HT-29 (cell line): ENCODE measurements at places on chromosomes 11 and 22.
A peak's percentile ranks its signal among the peaks of the same experiment; 100 is the strongest.

- DNase-seq: no peak
Measured at GRCh38 chr22:22810018-22810427, 77.6 kb upstream of the IGLL5 start.

- DNase-seq: no peak
Measured at GRCh38 chr22:25281675-25282345, 62.4 kb downstream of the CRYBB2 start.

DNA sequence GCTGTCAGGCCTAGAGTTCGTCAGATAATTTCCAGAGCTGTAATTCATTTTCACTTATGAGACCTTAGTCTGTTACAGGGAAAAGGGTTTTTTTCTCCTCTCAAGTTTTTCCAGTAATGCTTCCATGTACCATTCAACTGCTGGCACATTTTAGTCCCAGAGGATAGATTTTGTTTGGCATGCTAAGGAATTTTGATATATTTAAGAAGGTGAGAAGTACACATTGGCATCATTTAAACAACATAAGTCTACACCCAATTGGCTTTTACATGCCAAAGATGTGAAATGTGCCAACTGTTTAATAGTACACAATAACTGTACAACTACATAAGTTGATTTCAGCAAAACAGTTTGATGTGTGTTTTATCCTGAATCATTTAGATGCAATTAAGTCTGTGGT is 71.0 kb downstream of the PAX6 start:
- no peak for DNase-seq

GRCh38 chr11:129967996-129968395 is 34.6 kb downstream of the PRDM10 start:
- DNase-seq: no peak

GRCh38 chr22:19819911-19820879 is 34.5 kb downstream of the GNB1L start:
- no peak for DNase-seq

- DNase-seq: no peak
Measured at GRCh38 chr11:128453444-128454336, 133.7 kb downstream of the ETS1 start.

- no peak for DNase-seq
Measured at GRCh38 chr22:28381429-28382167, 298.0 kb downstream of the TTC28 start.

GRCh38 chr11:128891913-128892398 is 800 bp downstream of the KCNJ5 start:
- DNase-seq: no peak

DNA sequence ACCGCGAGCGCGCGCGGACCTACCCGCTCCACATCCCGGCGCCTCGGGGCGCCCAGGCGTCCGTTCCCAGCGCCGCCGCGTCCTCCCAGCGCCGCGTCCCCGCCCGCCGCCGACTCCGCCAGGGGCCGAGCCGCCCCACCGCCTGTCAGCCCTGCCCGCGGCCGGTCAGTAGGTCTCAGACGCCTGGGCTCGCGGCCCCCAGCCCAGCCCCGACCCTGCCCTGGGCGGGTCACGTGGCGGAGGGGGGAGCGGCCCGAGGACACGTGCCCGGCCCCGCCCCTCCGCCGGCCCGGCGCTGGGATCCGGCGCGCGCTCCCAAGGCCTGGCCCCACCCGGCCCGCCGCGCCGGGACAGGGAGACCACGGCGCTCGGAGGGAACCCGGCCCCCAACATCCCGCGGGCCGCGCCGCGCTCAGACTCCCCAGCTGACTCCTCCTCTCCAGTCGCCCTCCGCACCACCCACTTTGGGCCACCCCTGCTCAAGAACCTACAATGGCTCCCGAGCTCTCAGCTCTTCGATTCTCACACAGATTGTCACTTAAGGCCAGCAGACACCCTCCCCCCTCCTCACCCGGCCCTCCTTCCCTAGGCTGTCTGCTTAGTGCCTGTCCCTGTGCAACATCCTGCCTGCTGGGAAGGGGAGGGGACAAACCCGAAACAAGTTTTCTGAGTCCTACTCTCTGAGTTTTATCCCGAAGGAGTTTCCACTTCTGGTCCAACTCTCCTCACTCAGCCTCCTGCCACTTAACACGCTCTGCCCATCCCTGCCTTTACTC is at the start of gene RAB3IL1:
Gene RAB3IL1 (minus strand): TSS at position 233 of the 776 bp plus-strand sequence. CDS start 199 bp downstream, at position 34.
- DNase-seq: no peak

- peak; percentile 87 for DNase-seq
Measured at GRCh38 chr11:75142714-75143419, 8.0 kb upstream of the SLCO2B1 start.

DNA sequence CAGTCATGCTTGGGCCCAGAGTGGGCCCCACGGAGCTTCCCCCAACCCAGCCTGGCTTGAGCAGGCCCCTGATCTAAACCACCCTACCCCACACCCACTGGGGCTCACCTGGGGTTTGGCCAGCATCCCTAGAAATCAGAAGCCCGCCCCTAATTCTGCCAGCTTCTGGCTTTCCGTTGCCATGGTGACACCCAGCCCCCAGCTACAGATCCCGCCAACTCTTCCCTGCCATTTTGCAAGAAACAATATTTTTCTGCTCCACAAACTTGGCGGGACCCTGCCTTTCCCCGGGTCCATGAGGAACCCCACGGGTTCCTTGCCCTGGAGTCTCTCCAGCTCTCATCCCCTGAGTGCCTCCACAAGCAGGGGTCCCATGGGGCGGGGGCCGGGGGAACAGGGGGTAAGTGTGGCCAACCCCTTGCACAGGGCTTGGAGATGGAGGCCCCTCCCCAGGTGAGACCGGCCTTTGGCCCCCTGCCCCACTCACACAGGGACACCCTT is 90.0 kb downstream of the CDKN1C start:
- DNase-seq: no peak

DNA sequence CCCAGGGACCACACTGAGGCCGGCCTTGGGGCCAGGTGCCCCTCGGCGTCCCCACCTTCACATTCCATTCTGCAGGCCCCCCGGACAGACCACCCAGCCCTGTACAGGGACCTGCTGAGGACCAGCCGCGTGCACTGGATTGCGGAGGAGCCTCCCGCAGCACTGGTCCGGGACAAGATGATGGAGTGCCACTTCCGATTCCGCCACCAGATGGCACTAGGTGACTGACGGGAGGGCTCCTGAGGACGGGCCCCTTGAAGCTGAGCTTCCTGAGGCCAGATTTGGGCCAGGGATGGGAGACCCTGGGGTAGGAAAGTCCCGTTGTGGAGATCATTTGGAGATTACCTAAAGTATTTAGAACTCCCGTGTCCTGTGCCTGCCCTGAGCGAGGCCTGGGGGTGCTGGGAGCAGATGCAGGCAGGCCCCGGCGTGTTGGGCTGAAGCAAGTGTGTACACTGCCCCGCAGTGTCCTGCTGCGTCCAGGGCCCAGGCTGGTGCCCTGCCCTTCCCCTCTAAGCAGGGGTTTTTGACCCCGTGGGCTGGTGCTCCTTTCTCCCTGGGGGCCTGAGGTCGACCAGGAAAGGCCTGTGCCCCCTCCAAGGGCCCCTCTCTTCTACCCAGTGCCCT is 20.0 kb downstream of the TRMU start:
- peak; percentile 70 for DNase-seq

- DNase-seq: peak; percentile 88
Measured at GRCh38 chr22:45577746-45578523, 75.3 kb downstream of the FBLN1 start.

DNA sequence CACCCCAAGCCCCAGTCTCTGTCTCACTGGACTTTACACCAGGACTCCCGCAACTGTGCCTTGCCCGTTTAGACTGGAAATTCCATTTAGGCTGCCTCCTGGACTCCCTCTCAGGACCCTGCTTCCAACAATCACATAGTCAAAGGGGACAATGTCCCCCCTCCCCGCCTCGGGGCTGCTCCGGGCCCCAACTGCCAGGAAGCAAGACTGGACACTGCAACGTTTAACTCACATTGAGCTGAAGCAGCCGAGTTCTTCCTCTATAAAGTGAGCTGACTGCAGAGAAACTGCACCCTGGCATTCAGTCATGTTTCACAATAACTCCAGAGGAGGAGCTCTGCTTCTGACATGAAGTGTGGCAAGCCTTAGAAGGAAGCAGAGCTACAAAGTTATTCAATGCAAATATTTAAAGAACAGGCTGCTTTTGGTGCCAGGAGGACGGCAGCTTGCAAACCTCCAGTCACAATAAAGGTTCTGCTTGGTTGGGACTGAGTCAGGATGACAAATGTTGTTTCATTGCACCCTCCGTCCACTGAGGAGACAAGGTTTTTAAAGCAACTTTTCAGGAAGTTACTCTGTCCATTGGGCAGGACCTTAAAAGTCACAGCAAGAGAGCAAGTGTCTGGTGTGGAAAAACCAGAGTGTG is 19.9 kb downstream of the PACSIN2 start:
- DNase-seq: peak; percentile 75
